ENCODE measurements at places on chromosomes 11 and 22.

DNA sequence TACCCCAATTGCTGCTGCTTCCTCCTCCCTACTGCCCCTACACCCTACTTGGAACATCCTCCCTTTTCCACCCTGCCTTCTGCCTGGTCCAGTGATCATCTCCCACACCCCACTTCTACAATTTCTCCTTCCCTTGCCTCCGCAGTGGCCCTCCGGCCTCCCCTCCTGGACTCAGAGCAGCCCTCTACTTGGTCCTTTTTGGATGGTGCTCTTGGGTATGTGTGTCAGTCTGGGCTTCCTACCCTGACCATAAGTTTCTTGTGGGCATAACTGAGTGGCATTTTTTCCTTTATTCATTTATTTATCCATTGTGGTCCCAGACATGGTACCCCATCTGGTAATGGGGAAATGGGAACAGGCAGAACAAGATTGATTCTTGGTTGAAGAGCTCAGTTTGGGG is 111.4 kb upstream of the NAV2 start:
- no peak for DNase-seq

- DNase-seq = no peak
These were observed 33.1 kb upstream of the TP53I11 start for GRCh38 chr11:44983786-44984185.

DNA sequence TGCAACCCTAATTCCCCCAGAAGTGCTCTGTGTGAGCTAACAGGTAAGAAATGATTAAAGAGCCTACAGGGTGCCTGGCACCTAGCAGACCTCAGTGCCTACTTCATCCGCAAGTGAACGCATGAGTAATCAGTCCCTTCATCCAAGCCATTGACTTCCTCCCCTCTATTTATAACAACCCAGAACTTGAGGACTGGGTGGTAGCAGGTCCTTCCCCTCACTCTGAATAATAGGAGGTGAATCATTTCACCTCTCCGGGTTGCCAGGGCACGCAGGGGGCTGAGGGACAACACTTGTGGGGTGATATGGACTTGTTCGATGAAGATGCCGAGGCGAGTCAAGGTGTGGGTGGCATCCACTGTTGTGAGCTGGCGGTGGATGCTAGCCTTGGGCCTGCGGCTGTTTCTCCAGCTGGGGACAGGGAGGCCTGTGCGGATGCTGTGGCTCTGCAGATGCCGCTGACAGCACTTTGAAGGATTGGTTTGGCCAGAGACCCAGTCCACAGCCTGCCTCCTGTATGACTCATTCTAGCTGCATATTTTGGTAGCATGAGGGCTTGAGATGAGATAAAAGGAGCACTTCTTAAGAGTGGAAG is 11.7 kb upstream of the SORL1-AS1 start:
- DNase-seq = peak; percentile 47

DNA sequence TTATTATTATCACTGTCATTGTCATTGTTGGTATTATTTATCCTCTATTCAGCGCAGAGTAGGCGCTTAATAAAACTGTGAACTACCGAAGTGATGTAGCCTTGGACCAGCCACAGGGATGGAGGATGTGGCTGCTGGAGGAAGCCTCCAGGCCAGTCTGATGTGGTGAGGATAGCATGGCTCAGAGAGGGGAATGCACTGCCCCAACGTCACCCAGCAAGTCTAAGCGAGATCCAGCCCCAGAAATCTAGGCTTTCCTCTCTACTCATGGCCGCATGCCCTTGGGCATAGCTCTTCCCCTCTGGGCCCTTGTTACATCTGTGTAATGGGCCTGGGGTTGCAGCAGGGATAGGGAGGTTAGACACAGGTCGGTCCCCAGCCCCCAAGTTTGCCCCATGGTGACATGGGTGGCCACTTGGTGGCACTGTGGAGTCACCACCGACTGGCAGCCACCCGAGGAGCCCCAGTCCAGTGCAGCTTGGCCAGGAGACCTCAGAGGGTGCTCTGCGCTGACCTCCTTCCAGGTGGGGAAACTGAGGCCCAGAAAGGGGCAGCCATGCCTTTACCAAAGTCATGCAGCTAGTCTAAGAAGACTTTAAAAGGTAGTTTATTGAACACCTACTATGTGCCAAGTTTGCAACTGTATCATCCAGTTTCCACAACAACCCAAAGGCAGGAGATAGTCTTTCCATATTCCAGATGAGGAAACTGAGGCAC is 395.7 kb downstream of the MN1 start:
- no peak for DNase-seq

DNA sequence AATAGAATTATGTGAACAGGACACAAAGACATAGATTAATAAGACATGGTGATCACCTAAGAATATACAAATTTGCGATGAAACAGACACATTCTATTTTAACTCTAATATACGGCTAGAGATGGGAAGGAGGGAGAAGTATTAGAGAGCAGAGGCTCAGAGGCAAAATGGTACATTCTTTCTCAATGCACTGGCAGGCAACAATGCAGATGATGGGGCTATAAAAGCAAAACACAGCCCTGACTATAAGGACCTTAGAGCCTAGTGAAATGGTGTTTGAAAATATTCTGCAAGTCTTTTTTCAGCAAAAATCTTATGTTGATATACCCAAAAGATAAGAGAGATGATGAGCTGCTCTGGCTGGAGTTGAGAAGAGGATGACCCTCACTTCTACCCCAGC is 13.1 kb downstream of the TCF20 start:
- no peak for DNase-seq

DNA sequence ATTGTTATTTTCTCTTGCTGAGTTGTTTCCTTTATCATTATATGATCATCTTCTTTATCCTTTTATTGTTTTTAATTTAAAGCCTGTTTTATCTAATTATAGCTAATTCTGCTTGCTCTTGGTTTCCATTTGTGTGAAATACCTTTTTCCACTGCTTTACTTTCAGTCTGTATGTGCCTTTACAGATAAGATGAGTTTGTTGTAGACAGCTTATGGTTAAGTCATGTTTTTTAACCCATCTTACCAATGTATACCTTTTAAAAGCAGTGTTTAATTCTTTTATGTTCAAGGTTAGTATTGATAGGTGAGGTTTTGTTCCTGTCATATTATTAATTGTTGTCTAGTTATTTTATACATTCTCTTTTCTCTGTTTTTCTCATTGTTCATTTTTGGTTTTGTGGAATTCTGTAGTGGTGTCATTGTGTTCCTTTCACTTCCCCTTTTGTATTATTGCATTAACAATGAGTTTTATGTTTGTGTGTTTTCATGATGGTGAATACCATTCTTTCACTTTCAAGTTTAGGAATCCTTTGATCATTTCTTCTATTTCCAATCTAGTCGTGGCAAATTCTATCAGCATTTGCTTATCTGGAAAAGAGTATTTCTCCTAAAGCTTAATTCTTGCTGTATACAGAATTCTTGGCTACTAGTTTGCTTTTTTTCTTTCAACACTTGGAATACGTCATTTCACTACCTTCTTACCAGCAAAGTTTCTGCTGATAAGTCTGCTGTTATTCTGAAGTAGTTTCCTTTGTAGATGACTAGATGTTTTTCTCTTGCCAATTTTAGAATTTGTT is 21.8 kb downstream of the OR5AN1 start:
- no peak for DNase-seq

- no peak for DNase-seq
These were observed 27.4 kb downstream of the ZNRF3 start for GRCh38 chr22:28910569-28911303.

GRCh38 chr11:104620991-104621390 is 277.3 kb downstream of the CASP12 start:
- DNase-seq = no peak

DNA sequence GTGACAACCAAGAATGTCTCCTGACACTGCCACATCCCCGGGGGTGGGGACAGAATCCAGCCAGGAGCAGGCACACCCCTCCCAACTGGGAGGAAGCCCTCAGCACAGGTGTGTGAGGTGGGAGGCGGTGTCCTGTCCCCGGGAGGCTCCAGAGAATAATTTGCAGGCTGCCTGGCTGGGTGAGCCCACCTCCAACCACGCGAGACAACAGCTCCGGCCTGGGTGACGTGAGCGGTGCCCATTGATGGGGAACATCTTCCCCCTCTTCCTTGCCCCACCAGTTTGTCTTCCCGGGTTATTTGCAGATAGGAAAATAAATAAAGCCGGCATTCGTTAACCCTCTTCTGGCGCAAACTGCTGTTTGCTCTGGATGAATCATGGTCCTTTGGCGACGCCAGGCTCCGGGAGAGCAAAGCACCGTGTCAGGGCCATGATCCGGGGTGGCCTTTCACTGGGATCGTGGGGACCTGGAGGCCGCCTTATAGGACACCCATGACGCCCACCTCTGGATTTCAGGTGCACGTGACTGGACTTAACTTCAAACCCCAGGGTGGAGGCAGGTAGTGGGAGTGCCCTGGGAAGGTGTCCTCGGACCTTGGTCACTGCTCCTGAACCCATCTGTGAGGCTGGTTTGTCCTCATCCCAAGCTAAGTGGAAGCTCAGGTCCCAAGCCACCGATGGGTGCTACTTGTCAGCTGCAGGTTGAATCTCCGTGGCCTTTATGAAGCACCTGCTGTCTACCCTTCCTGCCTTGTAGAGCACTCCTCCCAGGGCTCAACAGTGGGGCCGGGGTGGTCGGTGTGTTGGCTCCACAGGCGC is 13.9 kb downstream of the CCND1 start:
- DNase-seq = no peak

GRCh38 chr11:59966201-59966600 is 2.4 kb downstream of the OOSP4A start:
- no peak for DNase-seq

DNA sequence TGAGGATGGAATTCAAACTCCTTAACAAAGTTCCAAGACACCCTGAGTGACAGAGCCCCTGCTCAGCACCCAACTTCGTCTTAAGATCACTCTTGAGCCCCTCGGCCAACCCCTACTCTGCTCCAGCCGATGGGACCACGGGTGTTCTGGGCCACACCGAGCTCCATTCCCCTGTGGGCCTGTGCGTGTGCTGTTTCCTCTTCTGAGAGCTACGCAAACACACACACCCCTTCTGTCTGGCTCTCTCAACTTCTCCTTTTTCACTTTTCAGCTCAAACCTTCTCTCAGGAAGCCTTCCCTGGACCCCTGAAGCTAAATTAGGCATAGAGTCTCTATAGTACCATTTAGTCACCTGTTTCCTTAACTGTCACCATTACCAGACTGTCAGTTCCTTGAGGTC is 37.5 kb upstream of the NNMT start:
- no peak for DNase-seq
